ENCODE measurements at places on chromosomes 5 and 9. TPM values are rescaled to one million over a fixed set of nuclear protein-coding genes. Genes with fewer than 3 reads are reported as not detected.

Gene CATSPER3
- total RNA-seq = 0.40 TPM

Gene TRIM7
- 36.9 TPM for total RNA-seq

Gene PRLR
- 7.6 TPM for total RNA-seq

Gene GZMA
- total RNA-seq = 0.36 TPM

Gene FAM13B
- 14.5 TPM for total RNA-seq

Gene NR5A1
- not detected for total RNA-seq

Gene GARIN3
- total RNA-seq = not detected

Gene AFAP1L1
- 3.0 TPM for total RNA-seq

Gene MEIKIN
- total RNA-seq = not detected

Gene PCA3
- not detected for total RNA-seq

Gene HAVCR2
- 0.88 TPM for total RNA-seq

Gene ENG
- 14.3 TPM for total RNA-seq

Gene OBP2B
- total RNA-seq = not detected

Measured in esophagus mucosa (tissue), 1 donor.